Activated CD4-positive, alpha-beta T cell treated with anti-CD3 and anti-CD28 coated beads, Interleukin-10, Interleukin-2, amounts not matched to agents 100 ng/mL and 50 ng/mL, durations not matched to agents 16 hours and 8 hours (primary cell): ENCODE measurements at places on chromosomes 2 and 18.
A peak's percentile ranks its signal among the peaks of the same experiment; 100 is the strongest.

GRCh38 chr2:217790195-217790594 is 212.6 kb downstream of the TNS1 start:
- peak; percentile 26 for DNase-seq

GRCh38 chr2:8438996-8439395 is 242.9 kb upstream of the ID2 start:
- DNase-seq = no peak

- no peak for DNase-seq
These were observed at the start of gene FRZB for GRCh38 chr2:182866461-182867406. FRZB (minus strand) TSS chr2:182866637; CDS start chr2:182866552, 85 bp downstream.

DNA sequence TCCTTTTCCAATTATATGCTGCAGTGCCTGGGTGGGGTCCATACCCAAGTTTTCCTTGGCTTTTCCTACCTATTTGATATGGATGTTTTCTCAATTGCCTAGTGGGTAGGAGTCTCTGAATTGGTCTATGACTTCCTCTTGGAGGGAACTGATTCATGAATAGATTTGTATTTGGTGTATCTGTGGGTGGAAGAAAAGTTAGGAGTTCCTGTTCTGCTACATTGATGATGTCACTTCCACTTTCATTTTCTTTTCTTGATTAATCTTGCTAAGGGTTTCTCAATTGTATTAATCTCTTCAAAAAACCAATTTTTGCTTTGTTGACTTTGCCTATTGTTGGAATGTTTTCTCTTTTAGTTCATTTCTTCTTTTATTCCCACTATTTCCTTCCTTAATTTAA is 37.4 kb upstream of the SLC9A2 start:
- DNase-seq = no peak

DNA sequence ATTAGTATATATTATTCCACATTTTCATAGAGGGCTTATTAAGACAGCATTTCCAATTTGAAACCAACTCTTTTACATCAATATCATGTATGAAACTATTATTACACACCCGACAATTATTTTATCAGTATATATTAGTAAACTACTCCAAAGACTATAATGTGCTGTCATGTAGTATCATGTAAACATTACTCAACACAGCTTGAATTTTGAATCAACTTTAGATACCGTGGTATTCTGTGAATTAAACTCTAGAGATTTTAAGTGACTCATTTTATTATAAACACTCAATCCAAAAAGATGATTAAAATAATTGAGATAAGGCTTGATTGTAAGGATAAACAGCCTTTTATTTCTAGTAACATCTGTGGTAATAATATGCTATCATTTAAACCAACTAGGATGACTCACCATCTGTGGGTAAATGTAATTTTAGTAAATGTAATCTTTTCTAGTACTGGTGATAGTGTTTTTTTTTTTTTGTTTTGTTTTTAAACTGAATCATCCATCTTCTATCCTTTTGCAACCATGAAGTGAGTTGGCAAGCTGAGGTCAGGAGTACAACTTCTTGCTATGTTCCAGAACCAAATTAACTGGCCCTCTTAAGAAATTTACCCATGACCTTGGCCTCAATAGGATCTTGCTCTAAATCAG is 144.3 kb upstream of the SMAD7 start:
- DNase-seq = peak; percentile 25

DNA sequence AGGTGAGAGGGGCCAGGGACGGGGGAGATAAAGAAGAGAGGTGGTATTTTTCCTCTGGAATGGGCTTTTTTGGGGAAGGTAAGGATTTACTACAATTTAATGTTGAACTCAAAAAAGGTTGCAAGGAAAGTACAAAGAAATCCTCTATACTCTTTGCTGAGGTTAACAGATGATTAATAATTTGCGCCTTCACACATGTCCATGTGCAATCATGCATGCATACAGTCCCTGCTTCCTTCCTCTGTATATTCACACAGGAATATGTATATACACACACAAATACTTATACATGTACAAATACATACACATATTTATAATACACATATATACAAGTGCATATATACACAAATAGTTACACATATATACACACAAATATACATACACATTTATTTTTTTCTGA is 193.4 kb downstream of the NBAS start:
- no peak for DNase-seq

DNA sequence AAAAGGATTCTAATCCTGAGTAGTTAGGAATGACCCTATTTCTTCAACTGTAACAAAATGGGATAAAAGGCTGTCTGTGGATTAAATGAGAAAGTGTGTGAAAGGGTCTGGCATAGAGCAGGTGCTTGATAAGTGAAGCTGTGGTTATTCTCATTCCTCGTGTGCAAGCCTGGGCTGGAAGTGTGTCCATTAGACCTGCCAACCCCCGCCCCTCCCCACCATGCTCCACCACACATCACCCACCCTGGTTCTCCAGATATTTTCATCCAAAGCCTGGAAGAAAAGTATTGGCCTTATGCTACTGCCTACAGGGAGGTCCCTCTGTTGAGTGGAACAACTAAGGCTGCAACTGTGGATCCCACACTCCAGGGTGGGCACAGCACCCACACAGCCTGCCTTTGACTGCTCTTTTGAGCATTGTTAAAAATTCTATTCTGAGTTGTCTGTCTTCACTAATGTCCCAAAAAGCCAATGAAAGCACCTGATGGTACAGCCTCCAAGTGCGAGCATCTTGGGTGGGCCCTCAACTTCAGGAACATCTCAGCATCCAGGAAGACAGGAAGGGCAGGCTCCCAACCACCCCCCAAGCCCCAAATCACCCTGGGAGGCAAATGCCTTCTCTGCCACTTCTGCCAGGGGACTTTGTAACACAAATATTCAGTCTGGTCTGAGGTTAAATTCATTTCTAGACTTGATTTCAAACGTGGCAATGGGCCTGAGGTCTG is 102.8 kb upstream of the PPP1CB start:
- no peak for DNase-seq

GRCh38 chr2:20609349-20609994 is 41.4 kb downstream of the HS1BP3 start:
- no peak for DNase-seq
